ENCODE measurements at places on chromosomes 7 and 10.
A peak's percentile ranks its signal among the peaks of the same experiment; 100 is the strongest.

- peaks cover 2% of the 10 kb centered on the region for H3K27me3 ChIP-seq
- no peaks in the 10 kb centered on the region for H3K36me3 ChIP-seq
- DNase-seq = no peak
- H3K4me3 ChIP-seq = no peak overlapping the region
- H3K27ac ChIP-seq = no peak overlapping the region
These were observed 255.9 kb upstream of the RNF32 start for GRCh38 chr7:156384706-156385105.

GRCh38 chr7:71824006-71824760, 588.0 kb downstream of the CALN1 start:
- H3K4me3 ChIP-seq = no peak overlapping the region
- DNase-seq = no peak
- peaks cover 2% of the 10 kb centered on the region for H3K36me3 ChIP-seq
- no peak overlapping the region for H3K27ac ChIP-seq
- no peaks in the 10 kb centered on the region for H3K4me1 ChIP-seq

DNA sequence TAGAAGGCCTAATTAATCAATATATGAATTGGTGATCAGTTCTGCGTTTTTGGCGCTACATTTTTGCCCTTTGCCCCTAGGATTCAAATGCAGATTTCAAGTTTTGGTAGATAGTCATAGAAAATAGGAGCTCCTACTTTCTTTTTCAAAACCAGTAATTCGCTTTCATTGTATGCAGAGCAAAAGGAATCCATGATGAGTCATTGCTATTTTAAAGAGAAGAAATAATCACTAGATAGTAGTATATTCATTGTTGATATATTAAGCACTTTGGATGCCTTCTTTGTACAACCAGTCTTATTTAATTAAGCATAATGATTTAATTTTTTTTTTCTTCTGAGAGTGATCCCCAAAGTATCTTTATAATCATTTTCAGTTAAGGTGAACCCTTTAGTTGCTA, 50.3 kb downstream of the CSTF2T start:
- no peak for DNase-seq
- H3K27me3 ChIP-seq = peaks cover 2% of the 10 kb centered on the region
- H3K36me3 ChIP-seq = no peaks in the 10 kb centered on the region

GRCh38 chr10:12839941-12840611, 161.4 kb downstream of the CCDC3 start:
- no peak overlapping the region for H3K27ac ChIP-seq
- H3K4me3 ChIP-seq = no peak overlapping the region
- H3K27me3 ChIP-seq = peaks cover 2% of the 10 kb centered on the region
- no peaks in the 10 kb centered on the region for H3K36me3 ChIP-seq
- H3K4me1 ChIP-seq = no peaks in the 10 kb centered on the region

DNA sequence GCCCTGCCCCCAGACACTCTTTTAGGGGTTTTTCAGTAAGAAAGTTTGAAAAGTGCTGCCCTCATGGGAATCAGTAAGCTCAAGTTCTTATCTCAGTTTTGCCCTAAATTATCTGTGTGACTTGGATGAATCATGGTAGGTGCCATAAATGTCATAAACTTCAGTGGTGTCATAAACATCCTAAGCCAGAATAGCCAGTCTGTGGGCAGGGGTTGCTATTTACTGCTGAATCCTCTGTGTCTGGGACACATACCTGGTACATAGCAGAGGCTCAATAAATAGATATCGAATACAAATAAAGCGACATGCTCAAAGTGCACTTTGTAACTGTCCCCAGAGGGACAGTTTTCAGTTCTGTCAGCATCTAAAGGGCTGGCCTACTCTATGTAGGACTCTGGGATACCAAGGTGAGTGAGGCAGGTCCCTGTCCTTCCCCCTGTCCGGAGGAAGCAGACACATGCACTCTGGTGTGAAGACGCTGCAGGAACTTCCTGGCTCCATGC, 502.1 kb downstream of the RPS24 start:
- no peaks in the 10 kb centered on the region for H3K27me3 ChIP-seq
- no peak overlapping the region for H3K27ac ChIP-seq
- H3K4me3 ChIP-seq = no peak overlapping the region
- H3K36me3 ChIP-seq = no peaks in the 10 kb centered on the region
- no peak for DNase-seq

GRCh38 chr7:51316262-51316665, 345 bp downstream of the COBL start:
- H3K4me1 ChIP-seq = peaks cover 6% of the 10 kb centered on the region
- H3K27ac ChIP-seq = no peak overlapping the region
- DNase-seq = peak; percentile 5
- no peak overlapping the region for H3K4me3 ChIP-seq

- no peaks in the 10 kb centered on the region for H3K36me3 ChIP-seq
- no peaks in the 10 kb centered on the region for H3K27me3 ChIP-seq
- no peak overlapping the region for H3K27ac ChIP-seq
- no peak for DNase-seq
- H3K4me1 ChIP-seq = no peaks in the 10 kb centered on the region
These were observed 90.1 kb downstream of the PCDH15 start for GRCh38 chr10:54710918-54711317.

DNA sequence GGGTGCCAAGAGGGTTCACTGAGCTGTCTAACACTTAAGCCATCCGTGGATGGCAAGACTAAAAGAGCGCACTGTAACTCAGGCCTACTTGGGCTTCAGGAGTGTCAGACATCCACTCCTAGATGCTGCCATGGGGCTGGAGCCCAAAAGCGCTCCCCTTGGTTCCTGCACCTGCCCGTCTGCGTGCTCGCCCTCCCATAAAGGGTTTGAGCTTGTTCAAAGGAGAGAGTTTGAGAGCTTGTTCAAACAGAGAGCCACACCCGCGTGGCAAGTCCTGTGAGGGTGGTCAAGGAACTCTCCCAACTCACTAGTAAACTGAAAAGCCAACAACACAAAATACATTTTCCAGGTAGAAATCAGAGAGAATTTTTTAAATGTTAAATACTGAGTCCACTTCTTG, 256.7 kb downstream of the SEMA3A start:
- H3K4me1 ChIP-seq = no peaks in the 10 kb centered on the region
- H3K27ac ChIP-seq = no peak overlapping the region
- no peak for DNase-seq

GRCh38 chr10:44992070-44992731, 8.5 kb upstream of the ZNF22 start:
- H3K27ac ChIP-seq = no peak overlapping the region
- DNase-seq = no peak
- H3K27me3 ChIP-seq = no peaks in the 10 kb centered on the region

GRCh38 chr7:127782654-127783559, 130.9 kb downstream of the SND1 start:
- H3K4me3 ChIP-seq = no peak overlapping the region
- H3K4me1 ChIP-seq = peaks cover 29% of the 10 kb centered on the region
- no peaks in the 10 kb centered on the region for H3K27me3 ChIP-seq
- peaks cover 34% of the 10 kb centered on the region for H3K36me3 ChIP-seq

- H3K4me3 ChIP-seq = no peak overlapping the region
- no peak for DNase-seq
- peaks cover 4% of the 10 kb centered on the region for H3K36me3 ChIP-seq
- no peaks in the 10 kb centered on the region for H3K27me3 ChIP-seq
- H3K4me1 ChIP-seq = no peaks in the 10 kb centered on the region
- no peak overlapping the region for H3K27ac ChIP-seq
These were observed 71.1 kb upstream of the GLCCI1 start for GRCh38 chr7:7897509-7897908.

- H3K4me1 ChIP-seq = no peaks in the 10 kb centered on the region
- H3K4me3 ChIP-seq = no peak overlapping the region
- H3K36me3 ChIP-seq = no peaks in the 10 kb centered on the region
- H3K27ac ChIP-seq = no peak overlapping the region
These were observed 7.5 kb downstream of the VWC2 start for GRCh38 chr7:49780953-49781352.

- no peak overlapping the region for H3K4me3 ChIP-seq
- H3K27ac ChIP-seq = no peak overlapping the region
- peak; percentile 6 for DNase-seq
- no peaks in the 10 kb centered on the region for H3K36me3 ChIP-seq
- H3K27me3 ChIP-seq = no peaks in the 10 kb centered on the region
These were observed 179.2 kb upstream of the MBL2 start for GRCh38 chr10:52951824-52952223.

DNA sequence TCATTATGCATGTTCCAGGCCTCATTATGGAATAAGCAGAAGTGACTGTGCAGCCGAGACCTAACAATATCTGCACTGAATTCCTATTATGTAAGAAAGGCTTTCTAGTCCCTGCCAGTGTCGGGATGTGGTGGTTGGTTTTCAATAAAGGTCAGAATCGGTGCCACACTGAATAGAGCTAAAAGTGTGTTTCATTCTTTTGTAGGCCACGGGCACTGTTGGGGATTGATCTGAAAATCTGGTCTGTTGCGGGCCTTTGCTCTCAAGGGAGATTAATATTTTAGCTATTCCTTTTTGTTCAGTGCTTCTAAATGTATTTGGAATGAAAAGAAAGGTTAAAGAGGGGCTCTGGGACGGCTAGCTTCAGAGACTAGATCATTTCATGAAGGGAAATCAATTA, 559.4 kb upstream of the GALNT17 start:
- no peak for DNase-seq
- H3K27ac ChIP-seq = no peak overlapping the region
- no peaks in the 10 kb centered on the region for H3K36me3 ChIP-seq
- H3K4me3 ChIP-seq = no peak overlapping the region
- no peaks in the 10 kb centered on the region for H3K27me3 ChIP-seq
- H3K4me1 ChIP-seq = no peaks in the 10 kb centered on the region

DNA sequence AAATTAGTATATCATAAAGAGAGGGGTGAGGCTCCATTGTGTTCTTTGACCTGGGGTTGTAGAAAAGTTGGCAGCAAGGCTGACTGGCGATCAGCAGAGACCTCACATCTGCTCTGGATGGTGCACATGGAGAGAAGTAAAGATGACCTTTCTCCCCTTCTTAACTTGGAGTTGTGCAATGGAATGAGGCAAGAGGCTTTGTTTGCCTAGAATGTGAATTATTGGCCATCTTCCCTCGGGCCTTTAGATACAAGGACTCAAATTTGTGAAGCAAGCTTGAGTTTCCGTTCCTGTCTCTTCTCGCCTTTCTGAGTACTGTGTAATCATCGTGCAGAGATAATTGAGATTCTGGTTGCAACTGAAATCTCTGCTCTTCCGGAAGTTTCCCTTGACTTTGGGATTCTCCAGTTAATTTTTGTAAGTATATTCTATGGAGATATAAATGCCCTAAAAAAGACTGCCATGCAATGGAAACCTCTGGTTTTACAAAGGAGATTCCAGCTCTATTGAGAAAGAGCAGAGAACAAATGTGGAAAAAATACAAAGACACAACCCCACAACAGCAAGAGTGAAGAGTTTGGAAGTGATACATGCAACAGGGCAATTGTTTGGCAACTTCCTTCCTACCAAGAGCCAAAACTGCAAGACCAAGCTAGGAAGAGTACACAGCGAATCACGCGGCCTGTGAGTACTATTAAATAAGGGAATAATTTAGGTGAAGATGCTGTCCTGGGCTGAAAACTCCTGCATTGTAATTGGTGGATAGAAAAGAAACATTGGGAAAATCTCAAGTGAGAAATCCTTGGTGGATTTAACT, 542.3 kb upstream of the NRP1 start:
- peaks cover 4% of the 10 kb centered on the region for H3K27me3 ChIP-seq
- DNase-seq = no peak
- no peaks in the 10 kb centered on the region for H3K36me3 ChIP-seq
- no peak overlapping the region for H3K4me3 ChIP-seq

- no peak overlapping the region for H3K4me3 ChIP-seq
- no peaks in the 10 kb centered on the region for H3K27me3 ChIP-seq
- H3K27ac ChIP-seq = peak overlapping the region; percentile 31
- DNase-seq = no peak
These were observed 22.9 kb downstream of the ZNF775 start for GRCh38 chr7:150401861-150402631.

- H3K36me3 ChIP-seq = peaks cover 50% of the 10 kb centered on the region
- peak overlapping the region; percentile 99 for H3K27ac ChIP-seq
- DNase-seq = peak; percentile 61
- H3K4me3 ChIP-seq = peak overlapping the region; percentile 98
These were observed 711 bp downstream of the NAMPT start for GRCh38 chr7:106283831-106284713.

- DNase-seq = no peak
- peaks cover 7% of the 10 kb centered on the region for H3K27me3 ChIP-seq
- no peaks in the 10 kb centered on the region for H3K4me1 ChIP-seq
- no peak overlapping the region for H3K27ac ChIP-seq
These were observed 19.2 kb upstream of the OR6B1 start for GRCh38 chr7:143980746-143981510.
